ENCODE measurements at places on chromosomes 7 and 10.

DNA sequence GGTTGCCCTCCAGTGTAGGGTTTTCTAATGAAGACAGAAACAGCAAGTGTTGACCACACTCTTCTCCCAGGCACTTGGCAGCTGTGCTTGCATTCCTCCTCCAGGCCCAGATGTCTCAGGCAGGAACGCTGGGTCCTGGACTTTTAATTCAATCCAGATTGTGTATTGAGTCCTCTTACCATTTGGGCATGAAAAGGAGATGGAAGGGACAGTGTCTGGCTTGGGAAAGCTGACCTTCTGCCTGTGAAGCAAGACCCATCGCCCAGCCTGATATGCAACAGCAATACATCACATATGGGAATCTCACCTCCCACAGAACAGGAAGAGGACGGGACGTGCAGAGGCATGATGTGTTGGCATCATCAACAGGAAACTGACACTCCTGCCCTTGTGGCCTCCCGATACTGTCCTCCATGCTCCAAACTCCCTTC lies 174.4 kb upstream of the LYZL2 start:
- no peak for DNase-seq
- no peaks in the 10 kb centered on the region for H3K4me1 ChIP-seq
- no peak overlapping the region for H3K27ac ChIP-seq

DNA sequence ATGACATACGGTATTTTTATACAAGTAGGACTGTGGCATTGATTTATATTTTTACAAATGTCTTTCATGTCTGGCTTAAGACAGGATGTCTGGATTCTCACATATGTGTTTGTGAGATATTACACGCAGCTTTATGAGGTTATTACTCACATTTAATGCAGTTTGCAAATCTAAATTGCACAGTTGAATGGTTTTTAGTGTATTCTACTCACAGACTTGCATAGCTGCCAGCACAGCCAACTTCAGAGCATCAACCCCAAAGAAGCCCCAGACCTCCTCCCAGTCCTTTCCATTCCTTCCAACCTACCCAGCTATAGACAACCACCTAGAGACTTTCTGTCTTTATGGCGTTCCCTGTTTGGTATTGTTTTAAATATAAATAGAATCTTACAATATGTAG lies 193.8 kb upstream of the SHH start:
- H3K4me3 ChIP-seq: no peak overlapping the region
- H3K27me3 ChIP-seq: peaks cover 29% of the 10 kb centered on the region
- no peaks in the 10 kb centered on the region for H3K36me3 ChIP-seq
- no peak overlapping the region for H3K27ac ChIP-seq
- DNase-seq: no peak

- no peak overlapping the region for H3K27ac ChIP-seq
- no peaks in the 10 kb centered on the region for H3K4me1 ChIP-seq
- H3K27me3 ChIP-seq: no peaks in the 10 kb centered on the region
- H3K4me3 ChIP-seq: no peak overlapping the region
- DNase-seq: no peak
Observed at GRCh38 chr7:110693344-110693743, 397.6 kb upstream of the LRRN3 start.

- DNase-seq: no peak
- no peaks in the 10 kb centered on the region for H3K4me1 ChIP-seq
- H3K27me3 ChIP-seq: no peaks in the 10 kb centered on the region
- H3K4me3 ChIP-seq: no peak overlapping the region
Observed at GRCh38 chr10:102382871-102383270, 12.6 kb upstream of the NFKB2 start.

GRCh38 chr7:29463504-29464158 lies 100.0 kb upstream of the PRR15 start:
- no peaks in the 10 kb centered on the region for H3K36me3 ChIP-seq
- H3K4me1 ChIP-seq: peaks cover under 1% of the 10 kb centered on the region
- peaks cover 3% of the 10 kb centered on the region for H3K27me3 ChIP-seq
- no peak overlapping the region for H3K27ac ChIP-seq
- no peak overlapping the region for H3K4me3 ChIP-seq
- no peak for DNase-seq

- peak within 1 kb of the TSS; percentile 18 for H3K4me3 ChIP-seq
- H3K27ac ChIP-seq: peak within 1 kb of the TSS; percentile 99
- H3K27me3 ChIP-seq: no peaks in the 10 kb centered on the region
- peaks cover 16% of the 10 kb centered on the region for H3K36me3 ChIP-seq
- H3K4me1 ChIP-seq: peaks cover 68% of the 10 kb centered on the region
Observed at GRCh38 chr7:101126651-101127459, at the start of gene SERPINE1. Gene SERPINE1 (plus strand): TSS chr7:101127104. CDS start chr7:101128394, 1,290 bp downstream.

DNA sequence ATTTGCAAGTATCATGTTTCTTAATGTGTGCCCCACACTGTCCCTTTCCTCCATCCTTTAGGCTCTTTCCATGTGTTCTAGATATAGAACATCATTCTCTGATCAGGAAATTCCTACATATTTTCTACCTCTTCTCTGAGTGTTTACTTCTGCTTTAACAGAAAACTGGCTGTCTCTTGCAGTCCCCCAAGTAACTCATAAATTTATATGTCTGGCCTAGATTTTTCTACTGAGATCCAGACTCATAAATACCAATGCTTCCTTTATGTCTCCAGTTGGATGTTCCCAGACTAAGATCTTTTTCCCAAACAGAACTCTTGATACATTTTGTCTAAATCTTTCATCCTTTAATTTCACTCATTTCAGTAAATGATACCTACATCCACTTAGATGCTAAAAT lies 181.8 kb downstream of the CDK14 start:
- no peaks in the 10 kb centered on the region for H3K36me3 ChIP-seq
- no peaks in the 10 kb centered on the region for H3K4me1 ChIP-seq
- no peak overlapping the region for H3K27ac ChIP-seq
- no peak for DNase-seq
- no peak overlapping the region for H3K4me3 ChIP-seq

GRCh38 chr7:100895956-100896731 lies 456 bp upstream of the ACHE start:
- DNase-seq: no peak
- no peak overlapping the region for H3K27ac ChIP-seq

- H3K27ac ChIP-seq: no peak overlapping the region
- H3K36me3 ChIP-seq: no peaks in the 10 kb centered on the region
- no peak for DNase-seq
- no peak overlapping the region for H3K4me3 ChIP-seq
Observed at GRCh38 chr10:32970910-32971309, 12.9 kb upstream of the ITGB1 start.

DNA sequence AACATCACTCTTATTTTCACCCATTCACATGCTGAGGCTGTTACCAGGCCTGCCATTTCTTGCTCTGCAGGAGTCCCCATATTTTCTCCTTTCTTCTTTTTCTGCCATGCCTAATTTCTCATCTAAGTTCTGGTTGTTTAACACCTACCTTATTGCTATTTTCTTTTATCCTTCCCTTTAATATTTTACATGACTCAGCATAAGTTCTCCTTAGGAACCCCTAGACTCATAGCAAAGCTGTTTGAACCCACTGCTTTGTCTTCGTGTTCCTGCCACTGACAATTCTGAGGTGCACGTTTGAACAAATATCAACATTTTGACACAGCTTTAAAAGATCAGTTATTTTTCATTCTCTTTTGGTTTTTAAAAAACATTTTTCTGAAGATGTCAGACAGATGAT lies 98.2 kb downstream of the KIF20B start:
- DNase-seq: no peak
- H3K4me3 ChIP-seq: no peak overlapping the region
- H3K27ac ChIP-seq: no peak overlapping the region
- H3K36me3 ChIP-seq: no peaks in the 10 kb centered on the region

DNA sequence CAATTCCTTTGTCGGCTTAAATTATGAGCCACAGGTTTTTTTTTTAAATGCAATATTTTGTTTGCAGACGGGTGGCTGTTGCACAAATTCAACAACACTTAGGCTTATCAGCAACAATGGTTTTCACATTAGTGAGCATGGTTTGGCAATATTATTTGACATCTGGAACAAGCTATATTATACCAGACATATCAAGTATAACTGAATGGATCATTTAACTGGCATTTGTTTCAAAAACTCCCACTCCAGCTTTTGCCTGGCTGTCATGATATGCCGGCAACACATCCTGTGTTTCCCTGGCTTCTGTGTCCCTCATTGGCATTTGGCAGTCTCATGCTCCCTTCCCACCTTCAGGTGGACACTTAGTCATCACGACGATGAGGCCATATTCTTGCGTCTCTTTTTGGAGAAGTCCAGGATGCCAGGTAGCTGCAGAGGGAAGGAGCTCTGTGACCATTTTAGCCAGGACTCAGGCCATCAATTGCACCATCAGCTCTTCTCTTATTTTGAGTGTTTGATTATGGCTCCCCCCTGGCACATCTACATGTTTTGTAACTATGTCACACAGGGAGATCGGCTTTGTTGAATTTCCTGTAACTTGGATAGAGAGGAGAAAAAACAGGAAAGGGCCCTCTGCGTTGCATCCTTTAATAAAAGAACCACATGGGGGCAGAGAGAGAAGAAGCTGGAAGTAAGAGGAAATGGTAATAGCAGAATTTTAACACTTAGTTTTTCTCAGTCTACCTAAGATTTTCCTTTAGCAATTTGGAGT lies 413.9 kb downstream of the LRMDA start:
- no peak overlapping the region for H3K4me3 ChIP-seq
- H3K4me1 ChIP-seq: no peaks in the 10 kb centered on the region
- H3K27ac ChIP-seq: no peak overlapping the region

DNA sequence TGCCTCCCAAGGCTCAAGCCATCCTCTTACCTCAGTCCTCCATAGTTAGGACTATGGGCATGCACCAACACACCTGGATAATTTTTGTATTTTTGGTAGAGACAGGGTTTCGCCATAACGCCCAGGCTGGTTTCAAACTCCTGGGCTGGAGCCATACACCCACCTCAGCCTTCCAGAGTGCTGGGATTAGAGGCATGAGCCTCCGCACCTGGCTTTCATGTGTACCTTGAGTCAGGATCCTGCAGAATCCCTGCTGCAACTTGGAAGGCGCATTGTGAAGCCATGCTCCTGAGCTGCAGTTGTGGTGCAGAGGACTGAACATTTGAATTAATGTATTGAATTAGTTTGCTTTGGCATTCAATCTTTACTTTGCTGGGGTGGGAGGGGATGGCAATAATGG lies 29.4 kb upstream of the NMT2 start:
- no peaks in the 10 kb centered on the region for H3K36me3 ChIP-seq
- H3K4me3 ChIP-seq: no peak overlapping the region

DNA sequence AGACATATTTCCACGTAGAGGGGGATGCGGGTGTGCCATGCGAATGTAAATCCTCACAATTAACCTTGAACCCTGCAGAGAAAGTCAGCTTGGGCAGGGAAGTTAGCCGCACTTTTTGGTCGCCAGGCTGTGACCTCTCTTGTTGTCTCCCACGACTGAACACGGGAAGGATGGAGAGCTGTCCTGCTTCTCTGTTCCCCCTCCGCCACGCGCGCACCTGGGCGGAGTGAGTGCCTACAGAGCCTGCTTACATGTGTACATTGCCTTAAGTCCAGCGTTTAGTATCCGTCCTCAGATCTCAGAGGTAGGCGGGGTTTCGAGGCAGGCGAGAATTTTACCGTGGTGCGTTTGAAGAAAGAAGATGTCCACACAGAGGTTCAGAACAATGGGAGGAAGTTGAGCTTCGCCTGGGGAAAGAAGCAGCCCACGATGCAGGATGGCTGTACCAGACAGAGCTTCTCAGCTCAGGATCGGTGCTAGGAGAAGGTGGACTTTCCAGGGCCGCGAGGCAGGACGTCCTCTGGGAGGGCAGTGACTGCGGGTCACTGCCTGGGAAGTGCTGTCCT lies 482 bp upstream of the ERCC6 start:
- H3K27me3 ChIP-seq: no peaks in the 10 kb centered on the region
- H3K36me3 ChIP-seq: peaks cover 17% of the 10 kb centered on the region
- peaks cover 25% of the 10 kb centered on the region for H3K4me1 ChIP-seq
- DNase-seq: no peak
- peak overlapping the region; percentile 84 for H3K27ac ChIP-seq
- peak overlapping the region; percentile 78 for H3K4me3 ChIP-seq

DNA sequence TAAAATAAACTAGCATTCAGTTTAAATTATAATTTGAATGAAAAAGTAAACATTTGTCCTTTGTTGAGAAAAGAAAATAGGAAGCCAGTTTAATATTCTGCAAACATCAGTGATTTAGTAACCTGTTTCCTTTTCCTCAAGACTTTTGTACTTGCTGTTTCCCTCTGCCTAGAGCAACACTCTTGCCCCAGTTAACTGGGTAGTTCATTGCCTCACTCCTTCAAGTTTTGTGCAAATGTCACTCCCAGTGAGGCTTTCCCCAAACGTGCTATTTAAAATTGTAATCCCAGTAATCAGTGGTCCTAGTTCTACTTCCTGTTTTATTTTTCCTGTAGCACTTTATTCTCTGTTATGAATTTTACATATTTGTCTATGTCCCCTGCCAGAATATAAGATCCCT lies 23.8 kb downstream of the DLD start:
- H3K27me3 ChIP-seq: no peaks in the 10 kb centered on the region
- no peak for DNase-seq
- H3K27ac ChIP-seq: no peak overlapping the region

- no peak overlapping the region for H3K27ac ChIP-seq
- no peak for DNase-seq
- H3K36me3 ChIP-seq: no peaks in the 10 kb centered on the region
- no peak overlapping the region for H3K4me3 ChIP-seq
- peaks cover 14% of the 10 kb centered on the region for H3K27me3 ChIP-seq
Observed at GRCh38 chr7:29296421-29296820, 101.8 kb downstream of the CHN2 start.

DNA sequence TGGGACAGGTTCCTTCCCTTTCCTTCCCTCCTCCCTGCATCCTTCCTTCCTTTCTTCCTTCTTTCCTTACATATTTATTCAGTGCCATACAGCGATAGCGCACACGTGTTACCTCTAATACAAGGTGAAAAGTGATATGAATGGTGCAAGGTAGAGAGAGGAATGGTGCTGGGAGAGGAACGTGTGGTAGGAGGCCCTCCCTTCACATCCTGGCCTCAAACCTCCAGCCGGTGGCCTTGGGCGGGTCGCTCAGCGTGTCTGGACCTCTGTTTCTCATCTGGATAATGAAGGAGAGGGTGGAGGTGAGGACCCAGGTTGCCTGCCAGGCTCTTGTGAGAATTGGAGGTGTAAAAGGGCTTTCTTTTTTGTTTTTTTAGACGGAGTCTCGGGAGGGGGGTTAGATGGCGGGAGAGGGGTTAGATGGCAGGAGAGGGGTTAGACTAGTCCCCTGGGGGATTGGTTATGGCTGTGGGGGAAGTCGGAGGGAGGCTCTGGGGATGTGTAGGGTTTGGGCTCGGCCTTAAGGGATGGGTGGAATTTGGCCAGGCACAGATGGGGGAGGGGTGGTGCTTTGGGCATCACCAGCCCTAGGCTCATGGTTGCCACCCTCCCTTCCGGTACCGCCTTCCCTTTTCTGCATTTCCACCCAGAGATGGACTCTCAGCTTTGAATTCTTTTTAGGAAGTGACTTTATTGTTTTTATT lies 14.9 kb downstream of the CHST3 start:
- no peaks in the 10 kb centered on the region for H3K27me3 ChIP-seq
- H3K27ac ChIP-seq: no peak overlapping the region
- peaks cover 69% of the 10 kb centered on the region for H3K4me1 ChIP-seq
- H3K36me3 ChIP-seq: peaks cover 6% of the 10 kb centered on the region
- no peak overlapping the region for H3K4me3 ChIP-seq
